ENCODE measurements at places on chromosomes 11 and 22.

GRCh38 chr11:69079661-69080256, 31.0 kb downstream of the TPCN2 start:
- no peak for DNase-seq

- DNase-seq = peak; percentile 2
Measured at GRCh38 chr11:122697636-122698167, 42.2 kb downstream of the UBASH3B start.

GRCh38 chr22:19664406-19664805, 49.9 kb upstream of the SEPTIN5 start:
- no peak for DNase-seq

DNA sequence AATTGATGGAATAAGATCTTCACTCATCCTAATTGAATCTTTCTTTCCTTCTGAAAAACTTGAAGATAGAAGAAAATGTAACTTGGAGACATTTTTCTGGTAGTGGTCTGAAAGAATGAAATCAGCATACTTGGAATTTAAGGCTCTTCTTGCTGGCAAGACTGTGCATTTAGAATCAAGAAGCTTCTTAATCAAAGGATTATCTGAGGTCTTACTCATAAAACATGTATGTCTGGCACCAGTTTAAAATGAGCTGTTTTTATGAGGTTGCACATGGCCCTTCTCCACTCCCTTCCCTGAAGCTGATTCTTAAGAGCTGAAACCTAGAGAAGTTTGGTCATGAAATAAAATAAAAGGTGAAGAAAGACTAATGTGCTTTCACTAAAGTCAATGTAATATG, 77.3 kb downstream of the ARHGEF12 start:
- no peak for DNase-seq

GRCh38 chr11:110148775-110149744, 55.9 kb downstream of the ZC3H12C start:
- no peak for DNase-seq

- no peak for DNase-seq
Measured at GRCh38 chr22:43516386-43516785, 104.6 kb downstream of the MPPED1 start.

DNA sequence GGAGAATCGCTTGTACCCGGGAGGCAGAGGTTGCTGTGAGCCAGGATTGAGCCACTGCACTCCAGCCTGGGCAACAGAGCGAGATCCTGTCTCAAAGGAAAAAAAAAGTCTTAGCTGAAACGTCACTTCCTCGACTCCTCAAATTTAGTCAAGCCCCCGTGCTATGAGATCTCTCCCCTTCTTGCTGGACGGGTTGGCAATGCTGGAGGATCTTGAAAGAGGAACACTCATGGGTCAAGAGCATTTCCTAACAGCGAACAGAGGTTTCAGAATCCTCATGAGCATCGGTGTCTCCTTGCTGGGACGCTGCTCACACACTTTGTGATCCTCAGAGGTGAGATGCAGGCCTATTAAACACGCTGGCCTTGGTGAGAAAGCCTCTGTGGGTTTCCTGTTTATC, 35.9 kb downstream of the APOL3 start:
- no peak for DNase-seq
